ENCODE measurements at places on chromosomes 7 and 10.
A peak's percentile ranks its signal among the peaks of the same experiment; 100 is the strongest.

DNA sequence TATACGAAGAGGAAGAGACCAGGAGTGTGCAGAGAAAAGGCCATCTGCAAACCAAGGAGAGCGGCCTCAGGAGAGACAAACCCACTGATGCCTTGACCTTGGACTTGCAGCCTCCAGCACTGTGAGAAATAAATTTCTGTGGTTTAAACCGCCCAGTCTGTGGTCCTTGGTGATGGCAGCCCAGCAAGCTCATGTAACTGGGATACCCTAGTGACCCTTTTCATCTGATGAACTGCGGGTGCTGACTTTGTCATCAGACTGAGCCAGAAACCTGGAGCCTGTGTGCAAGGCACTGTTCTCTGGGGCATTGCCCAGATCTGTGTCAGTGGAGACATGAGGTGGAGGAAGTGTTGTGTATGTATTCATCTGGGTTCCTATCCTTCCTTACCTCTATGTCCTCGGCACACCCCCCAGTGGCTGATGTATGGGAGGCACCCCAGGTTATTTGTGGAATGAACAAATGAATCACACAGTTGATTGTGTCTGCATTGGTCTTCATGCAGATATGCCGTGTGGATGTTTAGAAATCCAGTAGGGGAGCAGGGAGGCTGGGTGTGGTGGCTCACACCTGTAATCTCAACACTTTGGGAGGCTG, 64.5 kb upstream of the BTBD16 start:
- H3K27ac ChIP-seq = no peak overlapping the region
- DNase-seq = no peak
- H3K27me3 ChIP-seq = no peaks in the 10 kb centered on the region
- no peaks in the 10 kb centered on the region for H3K36me3 ChIP-seq

DNA sequence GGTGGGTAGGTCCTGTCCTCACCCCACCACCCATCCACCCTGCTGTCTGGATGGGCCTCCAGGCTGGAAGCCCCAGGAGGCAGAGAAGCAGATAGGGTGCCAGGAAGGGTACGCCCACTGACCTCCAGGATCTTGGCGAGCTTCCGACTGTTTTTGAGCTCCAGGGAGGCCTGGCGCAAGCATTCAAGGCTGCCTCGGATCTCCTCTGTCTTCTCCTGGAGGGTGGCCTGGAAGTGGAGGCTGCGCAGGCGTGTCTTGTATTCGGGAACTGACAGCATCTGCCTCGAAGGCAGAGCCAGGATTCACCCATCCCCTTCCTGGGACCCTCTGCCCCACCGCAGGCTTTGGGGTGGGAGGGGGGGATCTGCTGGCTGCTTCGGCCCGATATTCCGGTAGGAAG, 48.4 kb downstream of the GRID2IP start:
- H3K27ac ChIP-seq = no peak overlapping the region
- H3K27me3 ChIP-seq = no peaks in the 10 kb centered on the region
- peaks cover 7% of the 10 kb centered on the region for H3K4me1 ChIP-seq
- no peaks in the 10 kb centered on the region for H3K36me3 ChIP-seq
- peak overlapping the region; percentile 75 for H3K4me3 ChIP-seq

DNA sequence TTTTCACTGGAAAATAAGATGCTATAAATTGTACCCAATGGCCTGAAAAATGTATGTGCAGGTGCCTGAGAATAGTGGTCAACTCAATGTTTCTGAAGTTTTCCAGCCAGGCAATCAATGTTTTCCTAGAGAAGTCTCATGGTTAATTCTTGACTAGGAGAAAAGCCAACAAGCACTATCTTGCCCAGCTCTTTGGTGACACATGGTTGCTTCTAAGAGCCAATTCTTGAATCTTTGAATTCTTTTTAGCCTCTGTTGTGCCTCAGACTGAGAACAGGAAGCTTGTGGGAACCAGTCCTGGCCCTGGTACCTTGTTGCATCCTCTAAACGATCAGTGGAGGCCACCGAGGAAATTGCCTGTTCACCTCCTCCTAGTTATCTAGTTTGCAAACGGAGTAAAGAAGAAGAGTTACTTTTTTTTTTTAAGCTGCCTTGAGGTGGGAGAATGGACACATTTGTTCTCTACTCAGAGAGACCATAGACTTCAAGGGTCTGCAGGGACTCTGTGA, 144.0 kb upstream of the MKLN1 start:
- H3K27ac ChIP-seq = no peak overlapping the region
- H3K27me3 ChIP-seq = no peaks in the 10 kb centered on the region
- H3K36me3 ChIP-seq = no peaks in the 10 kb centered on the region
- no peak for DNase-seq
- H3K4me1 ChIP-seq = no peaks in the 10 kb centered on the region

GRCh38 chr10:21213381-21213780, 312.1 kb downstream of the SKIDA1 start:
- no peaks in the 10 kb centered on the region for H3K36me3 ChIP-seq
- H3K27me3 ChIP-seq = no peaks in the 10 kb centered on the region
- no peak overlapping the region for H3K27ac ChIP-seq
- H3K4me1 ChIP-seq = no peaks in the 10 kb centered on the region

GRCh38 chr10:78351809-78352208, 318.1 kb downstream of the RPS24 start:
- peaks cover 21% of the 10 kb centered on the region for H3K27me3 ChIP-seq
- no peak overlapping the region for H3K4me3 ChIP-seq
- H3K36me3 ChIP-seq = no peaks in the 10 kb centered on the region
- DNase-seq = no peak
- no peak overlapping the region for H3K27ac ChIP-seq
- no peaks in the 10 kb centered on the region for H3K4me1 ChIP-seq

DNA sequence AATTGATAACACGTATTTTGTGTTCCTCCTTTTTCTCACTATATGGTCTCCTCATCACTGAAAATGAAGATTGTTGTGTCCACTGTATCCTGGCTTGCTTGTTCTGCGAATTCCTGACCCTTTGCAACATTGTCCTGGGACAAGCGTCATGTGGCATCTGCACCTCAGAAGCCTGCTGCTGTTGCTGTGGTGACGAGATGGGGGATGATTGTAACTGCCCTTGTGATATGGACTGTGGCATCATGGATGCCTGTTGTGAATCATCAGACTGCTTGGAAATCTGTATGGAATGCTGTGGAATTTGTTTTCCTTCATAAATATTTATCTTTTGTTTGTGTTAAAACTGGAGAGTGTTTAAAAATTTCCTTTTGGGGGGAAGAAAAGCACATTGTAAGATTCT, 93.7 kb downstream of the MDFIC start:
- H3K4me1 ChIP-seq = no peaks in the 10 kb centered on the region
- no peak overlapping the region for H3K4me3 ChIP-seq
- H3K27me3 ChIP-seq = no peaks in the 10 kb centered on the region
- H3K27ac ChIP-seq = no peak overlapping the region
- H3K36me3 ChIP-seq = no peaks in the 10 kb centered on the region

DNA sequence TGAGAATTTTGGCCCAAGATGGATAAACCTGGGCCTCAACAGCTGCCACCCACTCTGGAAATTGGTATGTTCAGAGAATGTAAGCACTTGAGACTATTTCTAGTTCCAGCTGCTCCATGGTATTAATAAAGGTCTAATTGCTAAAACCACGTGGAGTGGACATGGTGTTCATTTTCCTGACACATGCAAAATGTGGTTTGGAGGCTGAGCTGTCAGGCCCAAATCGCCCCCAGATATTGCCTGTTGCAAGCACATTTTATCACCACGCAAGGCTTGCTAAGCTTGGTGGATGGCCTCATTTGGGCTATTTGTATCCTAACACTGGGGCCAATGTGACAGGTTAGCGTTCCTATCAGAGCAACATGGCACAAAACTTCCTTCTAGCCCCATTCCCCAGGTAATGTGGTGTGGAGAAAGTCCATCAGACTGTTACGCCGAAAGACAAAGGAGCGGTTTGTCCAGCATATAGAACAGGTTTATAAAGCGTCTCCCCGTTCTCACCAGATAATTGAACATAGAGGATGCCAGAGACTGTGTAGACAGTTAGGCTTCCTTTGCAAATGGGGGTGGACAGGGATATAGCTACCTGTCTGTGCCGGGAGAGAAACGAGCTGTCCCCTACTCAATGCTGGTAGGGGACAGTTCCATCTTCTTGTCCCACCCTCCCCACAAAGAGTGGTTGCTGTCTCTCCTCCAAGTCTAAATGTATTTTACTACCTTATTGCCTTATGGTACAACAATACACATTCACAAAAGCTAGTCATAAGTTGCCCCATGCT, 78.0 kb upstream of the ANKRD1 start:
- no peaks in the 10 kb centered on the region for H3K27me3 ChIP-seq
- DNase-seq = no peak
- no peak overlapping the region for H3K4me3 ChIP-seq
- H3K4me1 ChIP-seq = no peaks in the 10 kb centered on the region
- H3K36me3 ChIP-seq = no peaks in the 10 kb centered on the region
- no peak overlapping the region for H3K27ac ChIP-seq

DNA sequence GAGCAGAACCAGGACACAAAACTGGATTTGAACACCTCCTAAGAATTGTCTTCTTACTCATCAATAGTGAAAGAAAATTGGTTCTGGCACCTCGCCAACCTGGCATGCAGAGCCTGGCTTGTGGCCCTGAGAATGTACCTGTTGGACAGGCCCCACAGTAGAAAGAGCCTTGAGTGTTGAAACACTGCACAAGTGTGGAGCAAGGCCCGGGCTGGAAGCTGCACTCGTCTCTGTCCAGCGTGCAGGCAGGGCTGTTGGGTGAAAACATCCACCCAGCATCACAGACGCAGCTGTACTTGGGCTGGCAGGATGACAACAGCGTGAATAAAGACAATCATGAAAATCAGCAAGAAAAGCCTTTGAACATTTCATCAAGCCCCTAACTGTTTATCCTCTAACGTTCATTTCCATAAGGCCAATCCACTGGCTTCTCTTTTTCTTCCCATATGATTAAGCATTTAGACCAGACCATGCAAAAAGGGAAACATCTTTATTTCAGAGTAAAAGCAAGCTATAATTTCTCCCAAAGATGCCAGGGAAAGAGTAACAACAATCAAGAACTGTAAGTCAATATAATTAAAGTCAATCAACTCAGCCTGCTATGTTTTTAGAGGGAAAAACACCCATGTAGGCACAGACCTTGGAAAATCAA, 15.6 kb downstream of the CUBN start:
- no peaks in the 10 kb centered on the region for H3K27me3 ChIP-seq
- no peaks in the 10 kb centered on the region for H3K36me3 ChIP-seq
- no peak overlapping the region for H3K27ac ChIP-seq
- no peaks in the 10 kb centered on the region for H3K4me1 ChIP-seq

DNA sequence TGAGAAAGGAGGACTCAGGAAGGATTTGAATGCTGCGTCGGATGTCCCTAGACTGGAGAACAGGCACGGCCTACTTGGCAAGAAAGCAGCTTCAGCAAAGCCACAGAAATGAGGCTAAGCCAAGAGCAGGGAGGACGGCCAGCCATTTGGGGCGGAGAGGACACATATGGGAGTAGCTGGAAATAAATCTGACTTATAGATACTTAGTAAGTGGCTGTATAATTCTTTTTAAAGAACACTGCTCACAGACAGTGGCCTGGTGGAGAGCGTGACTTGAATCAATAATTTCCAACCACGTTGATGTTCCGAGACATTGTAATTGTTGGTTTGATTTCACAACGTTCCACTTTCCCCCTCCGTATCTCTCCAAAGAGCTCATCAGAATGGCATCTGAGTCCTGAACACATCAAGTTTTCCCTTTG, 67.7 kb upstream of the JCAD start:
- no peaks in the 10 kb centered on the region for H3K36me3 ChIP-seq
- H3K27ac ChIP-seq = no peak overlapping the region

DNA sequence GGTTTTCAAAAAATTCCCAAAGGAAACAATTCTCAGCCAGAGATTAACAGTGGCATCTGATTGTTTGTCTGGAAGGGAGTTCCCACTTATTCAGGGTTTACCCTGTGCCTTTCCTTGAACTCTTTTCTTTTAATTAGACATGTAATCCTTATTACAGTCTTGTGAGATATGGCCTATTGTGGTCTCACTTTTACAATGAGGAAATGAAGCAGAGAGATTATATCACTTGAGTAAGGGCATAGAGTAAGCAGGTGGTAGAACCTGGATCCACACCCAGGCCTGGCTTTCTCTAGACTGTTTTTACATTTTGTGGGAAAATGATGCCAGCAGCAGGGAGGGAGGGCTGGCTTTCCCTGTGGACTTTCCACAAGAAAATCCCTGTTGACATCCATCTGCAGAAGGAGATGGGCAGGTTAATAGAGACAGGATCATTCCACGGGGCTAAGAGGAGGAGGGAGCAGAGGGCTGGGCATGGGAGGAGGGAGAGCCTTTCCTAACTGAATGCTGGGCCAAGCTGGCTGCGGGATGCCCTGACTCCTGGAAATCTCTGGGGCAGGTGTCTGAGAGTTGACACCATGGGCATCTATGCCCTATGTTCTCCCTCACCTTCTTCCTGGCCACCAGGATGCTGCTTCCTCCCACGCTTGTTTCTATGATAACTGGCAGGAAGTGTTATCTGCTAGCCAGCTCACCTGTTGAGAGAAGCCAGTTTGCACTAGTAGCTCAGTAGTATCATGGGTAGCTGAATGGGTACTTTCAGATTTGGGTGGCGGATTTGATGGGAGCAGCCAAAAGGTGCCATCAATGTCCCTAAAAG, 28.7 kb upstream of the ARHGAP22 start:
- H3K36me3 ChIP-seq = no peaks in the 10 kb centered on the region
- no peak overlapping the region for H3K4me3 ChIP-seq
- no peaks in the 10 kb centered on the region for H3K27me3 ChIP-seq
- H3K4me1 ChIP-seq = peaks cover 23% of the 10 kb centered on the region
- H3K27ac ChIP-seq = peak overlapping the region; percentile 33
- no peak for DNase-seq

- peaks cover 9% of the 10 kb centered on the region for H3K4me1 ChIP-seq
- H3K4me3 ChIP-seq = peak overlapping the region; percentile 36
- DNase-seq = no peak
- no peaks in the 10 kb centered on the region for H3K27me3 ChIP-seq
- peak overlapping the region; percentile 81 for H3K27ac ChIP-seq
Measured at GRCh38 chr7:141014125-141014523, 628 bp downstream of the MRPS33 start.

- H3K36me3 ChIP-seq = no peaks in the 10 kb centered on the region
- peak within 1 kb of the TSS; percentile 99 for H3K4me3 ChIP-seq
- H3K4me1 ChIP-seq = peaks cover 37% of the 10 kb centered on the region
- peaks cover 8% of the 10 kb centered on the region for H3K27me3 ChIP-seq
- DNase-seq = no peak
Measured at GRCh38 chr7:32957326-32958045, at the start of gene FKBP9. TSS of gene FKBP9 (plus strand) at chr7:32957440. CDS start at chr7:32957574, 134 bp downstream.

DNA sequence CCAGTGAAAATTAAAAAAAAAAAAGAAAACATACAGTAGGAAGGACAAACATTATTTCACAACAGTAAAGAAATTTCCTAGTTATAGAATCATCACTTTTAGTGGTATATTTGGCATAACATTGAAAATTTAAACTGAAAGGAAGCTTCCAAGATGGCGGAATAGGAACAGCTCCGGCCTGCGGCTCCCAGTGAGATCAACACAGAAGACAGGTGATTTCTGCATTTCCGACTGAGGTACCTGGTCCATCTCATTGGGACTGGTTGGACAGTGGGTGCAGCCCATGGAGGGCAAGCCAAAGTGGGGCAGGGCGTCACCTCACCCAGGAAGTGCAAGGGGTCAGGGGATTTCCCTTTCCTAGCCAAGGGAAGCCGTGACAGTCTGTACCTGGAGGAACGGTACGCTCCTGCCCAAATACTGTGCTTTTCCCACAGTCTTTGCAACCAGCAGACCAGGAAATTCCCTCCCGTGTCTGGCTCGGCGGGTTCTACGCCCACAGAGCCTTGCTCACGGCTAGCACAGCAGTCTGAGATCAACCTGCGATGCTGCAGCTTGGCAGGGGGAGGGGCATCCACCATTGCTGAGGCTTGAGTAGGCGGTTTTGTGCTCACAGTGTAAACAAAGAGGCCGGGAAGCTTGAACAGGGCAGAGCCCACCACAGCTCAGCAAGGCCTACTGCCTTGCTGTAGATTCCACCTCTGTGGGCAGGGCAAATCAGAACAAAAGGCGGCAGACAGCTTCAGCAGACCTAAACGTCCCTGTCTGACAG, 19.4 kb downstream of the PON3 start:
- no peak overlapping the region for H3K4me3 ChIP-seq
- H3K36me3 ChIP-seq = no peaks in the 10 kb centered on the region
- H3K27me3 ChIP-seq = no peaks in the 10 kb centered on the region
- H3K27ac ChIP-seq = no peak overlapping the region
- no peak for DNase-seq
- no peaks in the 10 kb centered on the region for H3K4me1 ChIP-seq
